Activated CD8-positive, alpha-beta memory T cell treated with anti-CD3 and anti-CD28 coated beads for 24 hours (primary cell): ENCODE measurements at places on chromosomes 7 and 10.

DNA sequence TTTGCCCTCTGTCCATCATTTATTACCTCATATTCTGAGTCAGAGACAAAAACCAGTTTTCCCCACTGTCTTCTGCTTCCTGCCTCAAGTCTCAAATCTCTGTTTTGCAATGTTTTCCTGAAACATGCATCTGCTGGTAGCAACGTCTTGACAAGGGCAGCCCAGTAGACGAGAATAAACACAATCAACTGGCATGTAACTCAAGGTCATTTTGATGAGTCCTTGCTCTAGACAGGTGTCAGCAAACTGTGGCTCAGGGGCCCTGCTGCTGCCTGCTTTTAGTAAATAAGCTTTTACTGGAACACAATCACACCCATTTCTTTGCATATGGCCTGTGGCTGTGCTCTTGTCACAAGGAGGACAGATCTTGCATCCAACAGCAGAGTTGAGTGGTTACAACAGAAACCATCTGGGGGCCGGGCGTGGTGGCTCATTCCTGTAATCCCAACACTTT lies 59.8 kb downstream of the ITIH5 start:
- DNase-seq = no peak

DNA sequence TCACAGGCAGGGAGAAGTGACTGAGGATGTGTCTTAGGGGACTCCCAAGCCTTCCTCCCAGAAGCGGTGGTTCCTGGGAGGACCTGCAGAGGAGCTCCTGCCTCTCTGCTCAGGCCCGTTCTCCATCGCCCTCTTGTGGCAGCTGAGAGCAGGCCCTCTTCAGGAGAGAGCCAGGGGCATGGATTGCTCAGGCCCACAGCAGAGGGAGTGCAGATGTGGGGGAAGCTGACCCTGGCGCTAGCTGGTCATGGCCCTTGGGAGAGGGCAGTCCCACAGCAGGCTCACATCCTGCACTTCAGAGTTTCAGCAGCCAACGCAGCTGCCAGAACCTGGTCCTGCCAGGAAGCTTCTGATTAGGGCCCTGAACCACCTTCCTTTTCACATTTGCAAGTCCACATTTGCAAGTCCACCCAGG lies 94.8 kb upstream of the TARP start:
- peak; percentile 88 for DNase-seq

GRCh38 chr10:1247598-1248261 lies 191.5 kb downstream of the WDR37 start:
- no peak for DNase-seq

DNA sequence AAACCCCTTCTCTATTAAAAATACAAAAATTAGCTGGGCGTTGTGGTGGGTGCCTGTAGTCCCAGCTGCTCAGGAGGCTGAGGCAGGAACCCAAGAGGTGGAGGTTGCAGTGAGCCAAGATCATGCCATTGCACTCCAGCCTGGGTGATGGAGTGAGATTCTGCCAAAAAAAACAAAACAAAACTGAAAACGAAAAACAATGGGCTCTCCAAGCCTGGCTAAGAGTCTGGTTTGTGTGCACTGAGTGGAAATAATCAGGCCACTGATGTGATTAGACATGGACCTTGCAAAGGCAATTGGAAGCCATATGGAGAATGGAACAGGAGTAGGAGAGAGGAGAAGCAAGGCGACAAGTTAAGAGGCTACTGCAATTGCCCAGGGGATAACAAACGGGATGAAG lies 60.1 kb upstream of the GSDME start:
- DNase-seq = no peak

DNA sequence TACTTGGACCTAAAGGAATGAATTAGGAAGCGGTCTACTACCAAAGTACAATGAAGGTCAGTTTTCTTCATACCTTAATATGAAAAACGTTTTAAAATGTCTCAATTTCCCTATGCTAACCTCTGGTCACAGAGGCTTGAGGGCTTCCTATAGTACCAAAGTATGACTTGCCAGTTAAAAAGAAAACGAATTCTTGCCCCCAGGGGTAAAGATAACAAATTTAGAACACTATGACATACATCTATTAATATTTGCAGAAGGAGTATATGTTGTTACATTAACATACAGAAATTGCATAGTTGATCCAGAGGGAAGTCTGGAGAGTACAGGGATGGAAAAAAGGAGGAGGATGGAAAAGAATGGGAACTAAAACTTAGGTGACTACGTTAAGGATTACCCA lies 13.8 kb upstream of the KMT2E start:
- DNase-seq = no peak

DNA sequence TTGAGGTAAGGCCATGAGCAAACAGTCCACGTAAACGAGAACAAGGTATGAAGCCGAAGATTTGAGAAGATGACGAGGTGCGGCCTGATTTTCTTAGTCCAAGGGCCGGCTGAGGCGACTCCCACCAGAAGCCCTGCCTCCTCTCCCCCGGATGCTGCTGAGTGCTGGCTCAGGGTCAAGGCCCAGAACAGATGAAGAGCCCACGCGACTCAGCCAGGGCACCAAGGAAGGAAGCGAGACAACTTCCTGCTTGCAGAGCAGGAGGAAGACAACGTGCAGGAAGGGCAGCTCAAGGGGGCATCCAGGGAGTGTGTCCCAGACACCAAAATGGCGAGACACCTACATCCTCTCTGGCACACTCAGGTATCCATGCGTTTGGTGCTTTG lies 99.5 kb downstream of the CYTH3 start:
- no peak for DNase-seq

- DNase-seq = no peak
These were observed 15.4 kb downstream of the GSDME start for GRCh38 chr7:24741679-24742505.

GRCh38 chr10:101760510-101760909 lies 15.4 kb downstream of the FGF8 start:
- no peak for DNase-seq

GRCh38 chr10:96860631-96861277 lies 28.7 kb downstream of the LCOR start:
- no peak for DNase-seq

- DNase-seq = no peak
These were observed 19.2 kb upstream of the C7orf33 start for GRCh38 chr7:148571381-148571780.

DNA sequence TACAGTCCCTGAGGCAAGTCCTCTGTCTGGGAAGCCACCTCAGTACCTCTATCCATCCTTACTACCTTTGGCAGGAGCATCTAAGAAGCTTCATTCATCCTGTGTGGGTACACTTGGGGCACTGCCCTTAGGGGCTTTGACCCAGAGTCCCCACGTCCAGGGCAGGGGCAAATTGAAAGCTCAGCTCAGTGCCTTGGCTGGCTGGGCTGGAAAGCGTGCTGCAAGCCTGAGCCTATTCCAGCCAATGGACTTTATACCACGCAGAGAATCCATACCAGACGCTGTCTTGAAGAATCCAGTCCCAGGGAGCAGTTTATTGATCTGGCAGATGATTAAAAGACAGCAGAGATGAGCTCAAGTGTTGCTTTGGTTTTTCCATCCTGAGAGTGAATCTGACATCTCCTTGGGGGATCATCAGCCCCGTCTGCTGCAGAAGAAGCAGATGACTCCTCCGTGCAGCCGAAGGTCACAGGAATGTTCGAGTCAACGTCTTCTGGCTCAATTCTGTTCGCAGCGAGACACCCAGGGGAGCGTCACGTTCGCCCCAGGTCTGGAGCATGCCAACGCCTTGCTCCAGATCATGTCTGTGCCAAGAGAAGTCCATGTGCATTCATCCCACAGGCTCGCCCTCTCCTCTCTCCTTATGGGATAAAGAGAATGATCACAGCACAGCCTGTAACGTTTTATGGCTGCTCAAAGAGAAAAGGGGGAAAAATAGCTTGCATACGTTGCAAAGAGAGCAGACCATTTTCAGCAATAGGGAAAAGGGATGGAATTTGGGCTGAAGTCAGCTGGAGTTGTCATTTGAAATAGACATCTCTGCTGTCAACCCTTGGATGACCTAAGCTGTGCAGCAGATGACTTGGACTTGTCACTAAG lies 35.8 kb upstream of the LYZL1 start:
- DNase-seq = no peak

DNA sequence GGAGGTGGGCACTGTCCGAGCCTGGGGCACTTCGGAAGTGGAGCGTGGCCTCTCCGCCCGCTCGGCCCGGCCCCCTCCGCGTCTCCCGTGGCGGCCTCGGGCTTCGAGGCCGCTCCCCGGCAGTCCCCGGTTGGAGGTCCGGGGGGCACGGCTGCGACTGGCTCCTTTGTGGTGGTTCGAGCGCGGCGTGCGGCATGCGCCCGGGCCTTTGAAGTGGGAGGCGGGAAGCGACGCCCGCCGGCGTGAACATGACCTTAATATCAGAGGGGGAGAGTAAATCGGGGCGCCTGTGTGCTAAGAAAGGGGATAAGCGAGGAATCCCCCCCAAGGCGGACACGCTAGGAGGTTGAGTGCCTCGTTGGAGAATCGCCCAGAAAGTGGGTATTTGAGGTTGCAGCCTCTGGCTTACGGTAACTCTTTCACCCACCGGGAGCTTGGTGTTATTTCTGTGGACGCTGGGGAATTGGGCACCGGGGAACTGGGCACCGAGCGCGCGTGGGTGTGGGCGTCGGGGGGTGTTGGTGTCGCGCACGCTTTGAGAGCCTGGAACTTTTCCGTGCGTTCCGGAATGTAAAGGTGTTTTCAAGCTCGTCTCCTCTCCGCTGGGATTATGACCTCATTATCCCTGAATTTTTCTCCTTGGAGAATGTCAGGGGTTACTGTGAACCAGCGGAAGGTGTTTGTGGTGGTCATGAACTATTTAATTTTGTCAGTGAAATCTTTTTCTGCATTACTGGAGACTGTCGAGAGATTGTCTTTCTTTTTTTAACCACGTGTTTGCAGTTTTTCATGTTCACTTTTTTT lies 660 bp downstream of the SUV39H2 start:
- DNase-seq = no peak

GRCh38 chr10:77553966-77554365 lies 83.6 kb downstream of the KCNMA1 start:
- no peak for DNase-seq

- no peak for DNase-seq
These were observed 86.6 kb downstream of the FRMD4A start for GRCh38 chr10:14244147-14244546.

DNA sequence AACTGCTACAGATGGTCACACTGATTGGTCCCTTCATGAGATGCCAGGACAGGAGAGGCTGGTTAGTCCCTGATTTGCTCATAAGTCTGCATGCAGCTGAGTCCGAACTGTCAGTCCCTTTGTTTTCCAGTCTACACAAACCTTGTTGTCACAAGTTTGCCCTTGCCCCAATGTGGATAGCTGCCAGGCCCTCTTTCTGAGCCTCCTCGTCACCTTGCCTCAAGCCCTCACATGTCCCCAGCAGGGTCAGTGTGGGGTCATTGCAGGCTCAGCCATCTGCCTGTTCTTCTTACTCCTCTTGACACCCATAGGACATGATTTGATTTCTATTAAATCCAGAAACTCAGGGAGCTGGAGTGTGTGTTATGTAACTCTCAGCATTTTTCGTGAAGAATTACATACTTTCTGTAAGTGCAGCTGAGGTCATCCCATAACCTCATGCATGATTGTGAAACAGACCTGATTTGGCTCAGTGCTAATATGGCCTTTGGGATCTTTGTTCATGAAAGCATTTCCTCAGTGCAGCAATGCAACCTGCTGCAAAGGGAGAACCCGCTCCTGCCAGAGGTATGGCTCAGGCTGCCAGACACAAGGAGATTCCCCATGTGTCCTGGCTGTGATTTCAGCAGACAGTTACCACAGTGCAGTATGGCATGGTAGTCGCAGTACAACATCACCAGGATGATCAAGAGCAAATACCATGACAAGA lies 70.0 kb upstream of the ZMIZ2 start:
- DNase-seq = no peak

DNA sequence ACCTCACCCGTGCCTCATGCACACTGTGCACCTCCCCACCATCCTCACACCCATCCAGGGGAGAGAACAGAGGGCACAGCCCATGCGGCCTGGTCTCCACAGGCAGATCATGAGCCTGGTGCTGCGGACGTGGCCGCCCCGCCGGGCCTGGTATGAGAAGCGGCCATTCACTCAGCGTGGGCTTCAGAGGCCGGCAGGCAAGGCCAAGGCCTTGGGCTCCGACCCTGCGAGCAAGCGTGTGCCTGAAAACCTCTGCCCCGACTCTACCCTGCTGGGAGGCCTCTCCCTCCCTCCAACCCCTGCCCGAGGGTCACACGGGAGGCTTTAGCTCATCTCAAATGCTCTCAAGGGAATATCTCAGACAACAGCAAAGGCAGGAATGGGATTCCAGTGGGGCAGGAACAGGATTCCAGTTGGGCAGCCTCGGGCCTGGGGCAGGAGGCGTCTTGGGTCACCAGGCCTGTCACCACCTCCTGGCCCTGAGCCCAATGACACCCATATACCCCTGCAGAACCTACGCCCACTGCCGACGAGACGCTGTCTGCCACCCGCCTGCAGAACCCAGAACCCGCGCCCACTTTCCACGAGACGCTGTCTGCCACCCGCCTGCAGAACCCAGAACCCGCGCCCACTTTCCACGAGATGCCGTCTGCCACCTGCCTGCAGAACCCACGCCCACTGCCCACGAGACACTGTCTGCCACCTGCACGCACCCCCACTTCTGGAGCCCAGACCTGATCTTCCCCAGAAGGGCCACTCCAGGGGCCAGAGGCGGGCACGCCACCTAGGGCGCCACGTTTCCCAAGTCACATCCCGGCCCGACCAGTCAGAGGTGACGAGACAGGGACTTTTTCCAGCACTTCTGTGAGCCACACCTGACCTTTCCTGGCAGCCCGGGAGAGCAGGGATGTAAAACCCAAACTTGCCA lies 38.9 kb downstream of the ADAP1 start:
- no peak for DNase-seq

DNA sequence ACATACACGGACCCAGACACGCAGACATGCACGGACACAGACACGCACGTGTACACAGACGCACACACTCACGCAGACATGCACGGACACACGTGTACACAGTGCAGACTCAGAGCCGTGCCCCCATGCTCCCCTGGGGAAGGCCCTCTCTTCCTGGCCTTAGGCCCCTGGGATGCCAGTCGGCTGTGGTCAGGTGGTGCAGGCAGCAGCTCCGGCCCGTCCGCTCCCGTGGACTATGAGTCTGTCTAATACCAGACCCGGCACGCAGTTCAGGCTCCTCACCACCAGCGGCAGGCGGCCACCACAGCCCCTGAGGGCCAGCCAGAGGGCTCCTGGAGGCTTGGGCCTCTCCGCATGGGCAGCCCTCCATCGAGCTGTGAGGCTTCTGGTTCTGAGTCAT lies 52.0 kb upstream of the NKX6-2 start:
- no peak for DNase-seq

DNA sequence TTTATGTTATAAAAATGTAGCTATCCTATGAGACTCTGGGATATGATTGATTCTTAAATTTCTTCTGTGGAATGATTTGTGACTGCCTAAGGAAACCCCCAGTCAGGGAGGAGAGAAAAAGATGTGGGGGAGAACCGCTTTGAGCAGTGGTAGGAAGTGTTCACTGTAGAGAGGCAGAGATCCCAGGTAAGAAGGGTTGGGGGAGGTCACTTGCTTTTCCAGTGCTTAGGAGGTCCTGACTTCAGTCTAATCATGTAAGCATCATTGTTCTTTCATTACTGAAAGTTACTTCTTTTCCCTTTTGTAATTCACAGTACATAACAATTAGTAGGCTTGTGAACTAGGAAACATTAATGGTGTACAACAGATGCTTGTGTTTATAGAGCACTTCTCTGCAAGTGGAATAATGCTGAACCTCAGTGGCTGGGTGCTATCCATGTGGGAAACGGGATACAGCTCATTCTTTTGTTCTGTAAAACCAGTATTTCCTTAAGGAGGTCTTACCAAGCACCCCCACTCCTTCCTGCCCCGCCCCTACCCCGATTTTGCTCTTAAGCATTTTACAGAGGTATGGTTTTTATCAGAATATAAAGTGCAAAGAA lies 165.4 kb downstream of the ST7 start:
- DNase-seq = no peak
